AG08396 (cell line): ENCODE measurements at places on chromosomes 6 and 20.

DNA sequence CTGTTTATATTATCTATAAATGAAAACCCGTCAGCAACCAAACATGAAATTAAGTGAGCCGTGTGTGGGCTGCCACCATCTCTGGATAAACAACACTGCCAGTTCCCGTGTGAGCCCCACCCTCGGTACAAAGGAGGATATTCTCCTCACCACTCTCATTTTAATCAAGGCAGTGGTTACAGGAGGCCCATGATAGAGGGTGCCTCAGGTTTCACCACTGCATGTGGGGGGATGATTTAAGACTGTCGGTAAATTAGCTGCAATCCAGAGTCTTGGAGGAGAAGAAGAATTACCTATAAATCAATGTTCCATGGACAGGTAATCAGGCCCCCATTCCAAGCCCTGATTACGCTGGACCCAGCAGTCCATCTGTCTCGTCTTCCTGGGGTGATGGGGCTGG, 361.6 kb upstream of the SULF2 start:
- DNase-seq, result no peak

GRCh38 chr20:51460569-51461265, 81.8 kb downstream of the NFATC2 start:
- no peak for DNase-seq

DNA sequence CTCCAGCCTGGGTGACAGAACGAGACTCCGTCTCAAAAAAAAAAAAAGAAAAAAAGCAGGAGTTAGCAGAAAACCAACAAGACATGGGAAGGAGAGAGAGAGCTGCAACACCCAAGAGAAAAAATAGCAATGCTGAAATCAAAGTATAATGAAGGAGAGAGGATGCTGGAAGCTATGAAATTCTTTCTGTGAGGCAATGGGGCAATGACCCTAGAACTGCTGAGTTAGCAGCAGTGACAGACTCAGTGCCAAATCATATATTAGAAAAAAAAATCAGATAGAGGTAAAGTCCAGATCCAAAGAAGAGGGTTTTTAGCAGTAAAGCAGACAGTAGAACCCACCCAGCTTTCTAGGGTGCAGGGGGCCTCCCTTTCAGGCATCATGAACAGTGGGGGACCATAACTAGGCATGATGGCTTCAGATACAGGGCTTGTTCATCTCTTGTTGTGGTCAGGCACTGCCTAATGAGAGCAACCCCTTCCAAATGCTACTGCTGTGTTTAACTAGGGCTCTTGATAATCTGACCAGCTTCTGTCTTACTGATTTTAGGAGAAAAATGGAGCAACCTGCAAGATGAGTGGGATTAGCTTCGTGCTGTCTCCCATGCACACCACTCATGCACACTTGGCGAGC, 26.9 kb downstream of the SLC17A2 start:
- no peak for DNase-seq

DNA sequence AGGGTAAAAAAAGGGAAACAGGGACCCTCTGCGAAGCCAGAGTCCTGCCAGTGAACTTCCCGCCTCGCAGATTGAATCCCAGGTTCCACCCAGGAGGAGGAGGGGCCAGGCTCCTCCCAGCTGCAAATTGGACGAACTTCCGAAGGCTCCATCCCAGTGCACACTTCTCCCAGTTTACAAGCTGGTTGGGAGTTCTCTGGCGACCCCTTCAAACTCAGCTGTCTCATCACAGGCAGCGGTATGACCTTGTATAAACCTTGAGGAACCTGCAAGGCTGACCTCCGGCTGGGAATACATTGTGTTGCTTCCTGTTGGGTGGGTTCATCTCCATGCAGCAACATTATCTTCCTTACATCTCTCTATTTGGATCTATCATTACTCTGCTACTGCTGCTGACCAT, 962.7 kb downstream of the GRIK2 start:
- no peak for DNase-seq

DNA sequence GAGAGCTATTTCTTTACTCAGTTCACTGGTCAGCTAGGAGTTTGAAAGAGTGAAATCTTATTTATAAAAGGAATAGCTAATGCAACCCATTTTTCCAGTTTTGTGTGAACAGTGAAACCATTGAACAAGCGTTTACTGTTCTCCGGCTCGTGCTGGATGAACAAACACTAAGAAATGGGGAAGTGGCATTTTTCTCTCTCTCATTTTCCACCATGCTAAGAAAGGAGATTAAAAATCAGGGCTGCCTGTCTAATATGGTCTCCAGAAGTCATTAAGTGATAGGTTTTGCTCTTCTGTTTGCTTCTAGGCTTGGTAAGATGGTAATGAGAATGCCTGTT, 774 bp upstream of the SFT2D1 start:
- no peak for DNase-seq

- DNase-seq, result no peak
These were observed 38.5 kb downstream of the RIPOR3 start for GRCh38 chr20:50652702-50653294.

DNA sequence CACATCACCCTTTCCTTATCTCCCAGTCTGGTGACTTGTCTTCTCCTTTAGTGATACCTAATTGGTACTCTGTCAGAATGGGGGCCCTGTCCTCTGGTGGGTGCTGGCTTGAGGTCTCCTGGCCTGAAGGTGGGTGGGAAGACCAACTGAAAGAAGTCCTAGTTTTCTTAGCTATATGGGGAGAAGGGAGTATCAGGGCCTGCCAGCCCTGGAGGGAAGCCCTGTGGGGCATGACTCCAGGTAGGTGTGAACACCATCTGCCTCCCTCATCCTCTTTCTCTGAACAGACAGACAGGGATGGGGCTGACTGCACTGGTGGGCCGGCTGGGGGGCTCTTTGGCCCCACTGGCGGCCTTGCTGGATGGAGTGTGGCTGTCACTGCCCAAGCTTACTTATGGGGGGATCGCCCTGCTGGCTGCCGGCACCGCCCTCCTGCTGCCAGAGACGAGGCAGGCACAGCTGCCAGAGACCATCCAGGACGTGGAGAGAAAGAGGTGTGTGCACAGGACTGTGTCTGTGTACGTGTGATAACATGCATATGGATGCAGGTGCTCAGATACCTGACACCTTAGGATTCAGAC, 4.8 kb downstream of the CRIP3 start:
- no peak for DNase-seq

DNA sequence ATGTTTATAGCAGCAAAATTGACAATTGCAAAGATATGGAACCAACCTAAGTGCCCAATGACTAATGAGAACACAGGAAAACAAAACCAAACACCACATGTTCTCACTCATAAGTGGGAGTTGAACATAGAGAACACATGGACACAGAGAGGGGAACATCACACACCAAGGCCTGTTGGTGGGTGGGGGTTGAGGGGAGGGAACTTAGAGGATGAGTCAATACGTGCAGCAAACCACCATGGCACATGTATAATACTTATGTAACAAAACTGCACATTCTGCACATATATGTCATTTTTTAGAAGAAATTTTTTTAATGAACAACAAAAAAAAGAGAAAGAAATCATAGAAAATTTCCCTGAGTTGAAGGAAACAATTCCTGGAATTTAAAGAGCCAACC, 3.9 kb downstream of the EPM2A start:
- no peak for DNase-seq

- DNase-seq, result no peak
These were observed 2.1 kb downstream of the FAM110A start for GRCh38 chr20:835608-836045.

- DNase-seq, result peak; percentile 14
These were observed 92.6 kb downstream of the RNGTT start for GRCh38 chr6:88870717-88871330.

DNA sequence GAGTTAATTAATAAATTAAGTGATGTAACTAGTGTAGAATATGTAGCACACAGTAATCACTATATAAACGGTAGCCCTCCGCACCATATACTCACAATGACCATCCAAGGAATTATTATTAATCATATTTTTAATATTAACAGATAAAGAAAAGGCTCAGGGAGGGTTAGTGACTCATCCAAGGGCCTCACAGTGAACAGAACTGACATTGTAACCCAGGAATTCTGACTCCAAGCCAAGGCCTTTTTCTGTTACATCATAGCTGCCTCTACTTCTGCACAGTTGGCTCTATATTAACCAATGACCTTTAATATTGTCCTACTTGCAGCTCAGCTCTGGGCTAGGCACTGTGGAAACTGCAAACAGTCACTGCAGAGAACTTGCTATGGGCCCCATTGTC, 117.5 kb upstream of the SIRPG start:
- DNase-seq, result peak; percentile 22

- DNase-seq, result peak; percentile 49
These were observed 46.9 kb downstream of the LYRM4 start for GRCh38 chr6:5213836-5214235.

GRCh38 chr6:45423111-45423823, 45.5 kb upstream of the SUPT3H start:
- peak; percentile 53 for DNase-seq

GRCh38 chr20:62258499-62259293, 20.4 kb downstream of the OSBPL2 start:
- peak; percentile 89 for DNase-seq

DNA sequence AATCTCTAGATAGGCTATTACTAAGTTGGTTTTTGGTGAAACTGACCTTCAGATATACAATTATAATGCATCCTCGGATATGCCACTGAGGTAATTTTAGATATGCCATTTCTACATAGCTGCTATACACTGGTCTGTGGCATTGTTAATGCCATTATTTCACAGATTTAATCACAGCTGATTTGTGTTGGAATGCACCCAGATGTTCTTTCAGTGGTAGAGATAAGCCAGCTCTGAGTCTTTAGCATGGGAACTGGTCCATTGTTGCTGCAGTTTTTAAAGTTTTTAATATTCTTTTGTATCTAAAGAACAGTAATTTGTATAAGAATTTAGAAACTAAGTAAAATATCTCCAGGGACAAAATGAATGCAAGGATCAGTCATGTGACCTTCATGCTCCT, 6.8 kb downstream of the TMX4 start:
- DNase-seq, result no peak

DNA sequence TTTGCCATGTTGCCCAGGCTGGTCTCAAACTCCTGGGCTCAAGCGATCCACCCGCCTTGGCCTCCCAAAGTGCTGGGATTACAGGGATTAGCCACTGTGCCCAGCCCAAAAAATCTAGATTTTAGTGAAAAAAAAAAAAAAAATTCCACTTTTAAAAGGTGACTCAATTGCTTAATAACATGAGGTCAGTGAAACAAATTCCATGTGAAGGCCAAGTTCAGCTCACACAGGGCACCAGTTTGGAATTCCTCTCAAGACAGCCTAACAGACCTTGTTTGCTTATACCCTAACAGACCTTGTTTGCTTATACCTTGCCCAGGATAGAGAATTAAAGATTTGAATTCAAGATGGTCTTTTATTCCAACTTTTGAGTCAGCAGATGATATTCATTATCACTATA, 5.1 kb downstream of the RRBP1 start:
- no peak for DNase-seq

DNA sequence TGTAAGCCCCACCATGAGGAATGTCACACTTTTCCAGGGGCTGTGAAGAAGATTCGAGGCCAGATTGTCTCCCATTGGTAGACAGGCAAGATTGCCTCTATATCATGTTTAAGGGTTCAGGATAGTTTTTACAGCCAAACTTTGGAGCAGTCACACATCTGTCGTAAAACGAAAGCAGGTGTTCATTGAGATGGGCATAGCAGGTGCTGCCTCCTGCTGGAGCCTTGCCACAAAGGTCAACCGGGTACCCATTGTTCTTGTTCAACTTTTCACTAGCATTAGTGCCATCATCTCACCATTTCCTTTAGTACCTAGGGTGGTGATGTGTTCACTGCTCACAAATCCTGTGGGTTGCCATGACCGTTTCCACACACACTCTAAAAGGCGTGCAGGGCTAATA, 198.3 kb downstream of the HTR1B start:
- no peak for DNase-seq

- DNase-seq, result no peak
These were observed 8.7 kb downstream of the MAP1LC3A start for GRCh38 chr20:34566978-34567891.

DNA sequence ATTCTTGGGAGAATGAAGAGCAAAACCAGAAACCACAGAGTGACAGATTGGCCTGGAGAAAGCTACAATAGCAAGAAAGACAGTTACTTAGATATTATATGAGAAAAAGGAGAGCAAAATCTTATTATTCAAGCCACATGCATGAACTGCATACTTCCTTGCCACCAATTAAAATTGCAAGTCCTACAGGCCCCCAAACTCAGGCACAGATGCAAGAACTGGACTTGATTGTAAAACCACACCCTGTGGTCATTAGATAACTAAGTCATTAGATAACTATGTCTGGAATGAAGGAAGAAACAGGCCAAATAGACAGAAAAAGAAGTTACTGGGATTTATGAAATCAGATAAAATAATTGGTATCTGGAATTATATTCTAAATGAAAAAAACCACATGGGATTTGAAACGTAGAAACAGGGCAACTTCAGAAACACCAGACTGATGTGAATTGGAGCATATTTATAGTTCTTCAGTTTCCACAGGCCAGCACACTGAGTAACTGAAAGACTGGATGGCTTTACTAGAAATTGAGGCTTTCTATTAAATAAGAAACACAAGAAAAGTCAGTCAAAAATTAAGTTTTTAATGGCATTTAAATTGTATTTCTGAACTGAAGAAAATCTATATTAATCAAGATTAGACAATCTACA, 49.4 kb upstream of the CARMIL1 start:
- DNase-seq, result peak; percentile 57

DNA sequence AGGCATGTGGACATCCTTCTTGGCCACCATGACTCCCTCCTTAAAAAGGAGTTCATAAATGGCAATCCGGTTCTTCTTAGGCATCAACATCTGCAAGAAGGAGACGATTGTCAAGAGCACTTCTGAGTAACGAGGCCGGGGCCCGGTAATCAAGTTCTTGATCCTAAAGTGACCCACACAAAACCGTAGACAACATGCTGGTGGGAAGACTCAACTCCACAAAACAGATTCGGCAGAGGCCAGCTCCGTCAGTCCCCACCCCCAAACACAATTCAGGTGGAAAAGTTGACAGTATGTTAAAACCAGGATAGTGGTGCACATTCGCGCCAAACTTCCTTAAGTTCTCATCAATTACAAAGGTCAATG, 754 bp downstream of the RPS10 start:
- no peak for DNase-seq

DNA sequence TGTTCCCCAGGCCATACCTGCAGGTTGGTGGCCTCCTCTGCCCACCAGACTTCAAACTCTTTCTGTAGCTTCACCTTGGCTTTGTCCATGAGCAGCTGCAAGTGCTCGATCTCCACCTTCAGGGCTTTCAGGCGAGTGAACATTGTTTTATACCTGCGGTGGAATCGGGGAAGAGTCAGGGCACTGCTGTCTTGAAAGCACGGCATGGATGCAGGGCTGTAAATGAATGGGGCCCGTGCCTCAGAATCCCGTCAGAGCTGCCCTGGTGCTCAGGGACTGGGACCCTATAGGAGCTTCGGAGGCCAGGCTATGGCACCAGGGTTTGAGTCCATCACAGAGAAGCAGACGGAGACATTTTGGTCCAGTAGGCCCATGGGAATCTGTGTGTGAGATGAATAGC, 37.9 kb upstream of the KCNK16 start:
- DNase-seq, result no peak

DNA sequence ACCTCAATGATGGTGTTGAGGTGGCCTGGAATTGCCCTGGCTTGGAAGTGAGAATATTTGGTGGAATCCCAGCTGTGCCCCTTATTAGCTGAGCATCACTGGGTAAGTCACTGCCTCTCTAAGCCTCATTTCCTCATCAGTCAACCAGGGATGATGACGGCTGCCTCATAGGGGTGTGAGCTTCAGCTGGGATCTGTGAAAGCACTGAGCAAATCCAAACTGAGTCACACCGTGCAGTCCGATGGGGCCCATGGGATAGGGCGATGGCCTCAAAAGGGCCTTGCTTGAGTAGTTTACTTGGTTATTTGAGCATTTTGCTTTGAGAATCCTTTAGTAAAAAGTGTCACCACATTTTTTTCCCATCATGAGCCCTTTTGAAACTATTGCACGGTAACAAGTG, 1.1 kb downstream of the SLC22A1 start:
- no peak for DNase-seq
